ENCODE measurements at places on chromosomes 11 and 22.

GRCh38 chr22:35656284-35656752 is 8.1 kb downstream of the APOL6 start:
- DNase-seq = no peak

GRCh38 chr11:130827451-130828377 is 88.6 kb downstream of the SNX19 start:
- DNase-seq = no peak

- no peak for DNase-seq
These were observed 6.1 kb downstream of the P2RY2 start for GRCh38 chr11:73223998-73224730.

GRCh38 chr11:116282481-116282880 is 490.3 kb downstream of the BUD13 start:
- DNase-seq = no peak

- DNase-seq = no peak
These were observed 22.4 kb downstream of the DGAT2 start for GRCh38 chr11:75790986-75791385.

DNA sequence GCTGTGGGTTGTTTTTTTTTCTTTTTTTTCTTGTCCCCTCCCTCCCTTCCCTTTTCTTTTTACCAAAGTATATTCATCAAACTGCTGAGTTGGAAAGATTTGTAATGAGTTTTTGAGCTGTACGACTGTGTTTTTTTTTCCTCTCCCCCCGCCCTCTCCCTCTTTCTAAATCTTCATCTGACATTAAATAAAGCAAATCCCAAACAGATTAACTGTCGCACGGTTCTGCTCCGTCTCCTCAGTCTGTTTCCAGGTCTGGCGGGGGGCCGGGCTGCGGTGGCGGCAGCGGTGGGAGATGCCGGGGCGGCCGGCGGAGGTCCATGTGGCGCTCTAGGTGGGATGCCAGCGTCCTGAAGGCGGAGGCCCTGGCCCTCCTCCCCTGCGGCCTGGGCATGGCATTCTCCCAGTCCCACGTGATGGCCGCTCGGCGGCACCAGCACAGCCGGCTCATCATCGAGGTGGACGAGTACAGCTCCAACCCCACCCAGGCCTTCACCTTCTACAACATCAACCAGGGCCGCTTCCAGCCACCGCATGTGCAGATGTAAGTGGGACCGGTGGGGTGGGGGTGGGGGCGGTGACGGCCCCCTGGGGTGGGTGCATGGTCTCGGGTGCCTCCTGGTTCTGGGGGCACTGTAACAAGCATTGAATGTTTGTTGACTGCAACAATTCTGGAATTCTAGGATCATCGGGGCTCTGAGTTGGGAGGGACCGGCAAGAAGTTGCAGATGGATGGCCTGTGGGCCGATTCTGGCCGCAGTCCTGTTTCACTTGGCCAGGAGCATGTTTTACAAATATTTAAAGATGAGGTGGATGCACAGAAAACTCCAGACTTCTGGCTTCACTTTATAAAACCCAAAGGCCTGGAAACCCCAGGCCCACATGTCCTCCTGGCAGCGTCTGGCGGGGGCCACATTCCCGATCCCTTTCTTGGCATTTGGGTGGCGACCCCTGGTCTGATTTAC is 13.1 kb downstream of the MPPED1 start:
- DNase-seq = no peak

DNA sequence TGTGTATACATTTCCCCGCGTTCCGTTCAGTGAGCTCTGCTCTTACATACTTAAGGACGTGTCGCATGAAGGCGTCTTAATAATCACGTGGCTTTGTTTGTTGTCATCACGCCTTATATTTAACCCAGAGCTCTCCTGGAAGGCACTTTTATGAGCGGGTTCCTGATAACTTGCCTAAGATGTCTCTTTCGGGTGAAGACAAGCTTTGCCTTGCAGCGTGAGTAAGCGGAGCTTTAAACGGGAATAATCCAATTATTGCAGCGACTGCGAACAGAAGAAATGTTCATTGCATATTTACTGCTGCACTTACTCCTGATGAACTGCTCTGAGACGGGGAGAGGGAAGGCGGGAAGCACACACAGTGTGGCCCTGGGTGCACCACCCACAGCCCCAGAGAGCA is 1128.2 kb downstream of the BRD1 start:
- no peak for DNase-seq

DNA sequence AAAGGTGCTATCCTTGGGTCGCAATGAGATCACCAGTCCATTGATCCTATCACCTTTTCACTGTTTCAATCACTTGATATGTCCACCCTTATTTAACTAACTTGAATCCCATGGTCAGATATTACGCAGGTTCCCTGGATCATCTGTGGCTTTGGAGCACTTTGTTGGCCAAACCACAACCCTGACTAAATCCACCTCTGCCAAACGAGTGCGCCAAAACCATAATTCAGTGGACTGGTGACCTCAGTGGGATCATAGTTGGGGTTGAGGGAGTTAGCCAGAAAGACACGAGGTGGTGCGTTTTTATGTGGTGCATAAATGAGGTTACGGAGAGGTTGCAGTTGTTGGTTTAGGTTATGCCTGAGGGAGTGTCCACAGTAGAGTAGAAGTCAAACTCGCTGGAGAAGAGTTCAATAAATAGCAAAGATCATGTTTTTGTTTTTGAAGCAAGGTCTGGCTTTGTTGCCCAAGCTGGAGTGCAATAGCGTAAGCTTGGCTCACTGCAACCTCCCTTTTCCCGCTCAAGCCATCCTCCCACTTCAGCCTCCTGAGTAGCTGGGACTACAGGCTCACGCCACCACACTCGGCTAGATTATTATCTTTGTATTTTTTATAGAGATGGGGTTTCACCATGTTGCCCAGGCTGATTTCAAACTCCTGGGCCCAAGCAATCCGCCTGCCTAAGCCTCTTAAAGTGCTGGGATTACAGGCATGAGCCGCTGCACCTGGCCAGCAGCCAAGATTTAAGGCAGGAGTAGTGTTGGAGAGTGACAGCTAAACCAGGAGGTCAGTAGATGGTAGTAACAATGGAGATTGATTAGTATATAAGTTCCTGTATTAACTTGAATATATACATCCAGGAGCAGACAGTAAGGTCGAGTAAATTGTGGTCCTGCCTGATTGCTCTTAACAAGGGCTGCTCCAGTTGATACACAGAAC is 4.5 kb downstream of the FOXR1 start:
- DNase-seq = no peak

DNA sequence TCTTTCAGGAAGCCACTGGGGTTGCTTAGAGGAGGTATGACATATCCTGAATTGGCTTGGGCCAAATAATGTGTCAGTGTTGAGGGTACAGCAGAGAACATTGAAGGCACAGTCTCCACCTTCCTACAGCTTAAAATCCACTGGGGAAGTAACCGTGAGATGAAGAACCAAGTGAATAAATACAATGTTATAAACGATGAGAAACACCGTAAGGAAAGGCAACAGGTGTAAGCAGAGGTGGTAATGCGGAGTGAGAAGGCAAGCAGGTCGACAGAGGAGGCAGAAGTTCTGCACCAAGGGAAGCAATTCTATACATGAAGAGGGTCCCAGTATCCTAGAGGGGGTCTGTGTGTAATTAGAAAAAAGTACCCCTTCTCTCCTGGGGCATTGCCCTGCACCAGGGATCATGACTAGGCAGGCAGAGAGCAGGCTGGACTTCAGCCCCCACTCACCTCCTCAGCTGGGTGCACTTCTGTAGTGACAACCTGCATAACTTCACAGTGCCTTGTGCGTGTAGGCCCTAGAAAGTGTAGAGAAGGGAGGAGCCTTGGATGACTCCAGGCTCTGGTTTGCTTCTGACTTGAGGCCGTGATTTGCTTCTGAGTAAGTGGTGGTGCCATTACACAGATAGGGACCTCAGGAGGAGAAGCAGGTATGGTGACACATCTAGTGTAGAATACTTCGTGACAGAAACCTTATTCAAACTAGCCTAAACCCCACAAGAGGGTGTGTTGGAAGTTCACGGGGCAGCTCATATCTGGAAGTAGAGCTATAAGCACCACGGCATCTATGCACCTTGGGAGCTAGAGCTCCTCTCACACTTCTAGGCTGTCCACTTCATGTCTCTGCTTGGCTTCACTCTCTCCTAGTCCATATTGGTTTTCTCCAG is 4.9 kb downstream of the MYOD1 start:
- no peak for DNase-seq

DNA sequence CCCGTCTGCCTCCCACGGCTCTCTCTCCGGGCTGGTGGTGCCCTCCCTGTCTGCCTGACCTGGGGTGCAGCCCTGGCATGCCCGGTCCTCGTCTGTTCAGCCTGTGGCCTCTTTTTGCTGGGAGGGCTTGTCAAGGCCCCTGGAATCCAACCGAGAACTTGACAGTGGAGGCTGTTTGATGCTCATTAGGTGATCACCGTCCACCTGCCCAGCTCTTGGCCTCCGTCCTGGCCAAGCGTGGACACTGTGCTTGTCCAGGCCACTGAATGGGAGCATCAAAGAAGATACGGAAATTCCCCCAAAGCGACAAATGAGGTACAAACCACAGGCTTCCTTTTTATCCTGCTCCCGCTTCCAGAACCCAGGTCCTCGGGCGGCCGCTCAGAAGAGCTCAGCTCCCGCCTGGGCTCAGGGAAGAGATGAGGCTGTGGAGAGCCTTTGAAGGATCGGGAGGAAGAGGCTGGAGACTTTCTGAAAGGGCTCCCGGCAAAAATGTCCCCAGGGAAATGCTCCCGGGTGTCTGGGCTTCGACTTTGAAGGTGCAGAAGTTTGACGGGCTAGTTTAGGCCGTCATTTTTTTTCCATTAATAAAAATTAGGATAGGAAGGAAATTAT is 1273.9 kb downstream of the BRD1 start:
- no peak for DNase-seq

GRCh38 chr11:132457445-132457844 is 1074.9 kb downstream of the OPCML start:
- DNase-seq = no peak

DNA sequence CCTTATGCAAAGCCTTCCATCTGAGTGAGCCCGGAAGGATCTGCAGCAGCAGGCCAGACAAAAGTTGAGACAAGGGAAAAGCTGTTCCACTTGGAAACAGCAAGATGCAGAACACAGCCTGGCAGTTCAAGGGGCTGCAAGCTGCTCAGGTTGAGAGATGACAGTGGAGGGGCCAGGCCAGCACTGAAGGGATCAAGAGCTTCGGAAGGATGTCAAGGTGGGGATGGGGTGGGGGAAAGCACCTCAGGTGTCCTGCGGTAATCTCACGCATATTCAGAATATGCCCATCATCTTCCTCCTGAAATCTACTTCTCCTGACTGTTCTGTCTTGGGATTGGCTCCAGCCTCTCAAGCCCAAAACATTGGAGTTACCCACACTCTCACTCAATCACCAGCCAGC is 35.7 kb downstream of the GAB4 start:
- DNase-seq = no peak

DNA sequence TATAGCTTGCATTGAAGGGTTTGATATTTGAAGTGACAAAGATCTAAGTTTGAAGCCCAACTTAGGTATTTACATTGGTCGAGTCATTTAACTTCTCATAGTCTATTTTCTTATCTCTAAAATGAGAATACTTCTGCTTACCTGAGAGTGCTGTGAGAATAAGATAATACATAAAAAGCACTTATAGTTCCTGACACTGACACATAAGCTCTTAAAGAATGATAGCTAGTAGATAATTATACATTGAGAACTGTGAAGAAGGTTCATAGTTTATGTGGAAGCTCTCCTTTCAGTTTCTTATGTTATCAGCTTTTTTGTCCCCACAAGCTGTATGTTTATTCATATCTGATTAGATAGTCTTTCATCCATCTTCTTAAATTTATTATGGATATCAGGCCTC is 4.8 kb downstream of the PPME1 start:
- DNase-seq = no peak

DNA sequence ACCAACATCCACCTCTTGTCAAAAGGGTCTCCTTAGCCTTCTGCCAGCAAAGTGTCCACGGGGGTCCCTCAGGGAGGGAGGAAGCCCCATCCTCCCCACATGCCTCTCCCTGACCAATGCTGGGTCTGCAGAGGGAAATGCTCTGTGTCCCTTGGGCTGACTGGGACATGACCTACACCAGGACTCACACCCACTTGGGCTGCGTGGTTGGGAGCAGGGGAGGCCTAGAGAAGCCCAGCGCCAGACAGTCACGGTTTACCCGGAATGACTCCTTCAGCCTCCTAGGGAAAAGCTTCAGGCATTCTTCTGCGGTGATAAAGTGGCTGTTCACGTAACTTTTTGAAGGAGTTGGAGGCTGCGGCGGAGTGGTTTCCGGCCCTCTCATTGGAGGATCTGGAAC is 180.3 kb downstream of the EFCAB6 start:
- DNase-seq = no peak

DNA sequence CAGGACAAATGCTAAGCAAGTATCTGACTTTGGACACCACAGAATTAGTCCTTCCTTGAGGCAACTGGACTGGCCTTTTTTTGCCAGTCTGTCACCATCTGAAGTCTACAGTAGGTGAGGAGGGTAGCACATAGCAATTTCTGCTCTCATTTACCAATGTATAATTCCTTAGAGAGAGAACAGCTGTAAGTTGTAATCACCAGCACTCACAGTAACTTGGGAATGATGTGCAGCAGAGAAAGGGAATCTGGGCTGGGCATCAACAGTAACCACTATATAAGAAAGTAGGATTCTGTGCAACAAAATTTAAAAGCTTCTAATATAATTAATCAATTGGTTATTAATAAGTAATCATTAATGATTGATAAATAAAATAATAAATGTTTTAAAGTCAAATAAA is 86.3 kb upstream of the FAT3 start:
- DNase-seq = no peak

GRCh38 chr11:116300232-116300631 is 472.6 kb downstream of the BUD13 start:
- no peak for DNase-seq

GRCh38 chr11:131094827-131095226 is 178.5 kb upstream of the SNX19 start:
- no peak for DNase-seq
